ENCODE measurements at places on chromosomes 13 and 19.

GRCh38 chr13:32056316-32056715, 24.7 kb downstream of the FRY start:
- DNase-seq: peak; percentile 86

DNA sequence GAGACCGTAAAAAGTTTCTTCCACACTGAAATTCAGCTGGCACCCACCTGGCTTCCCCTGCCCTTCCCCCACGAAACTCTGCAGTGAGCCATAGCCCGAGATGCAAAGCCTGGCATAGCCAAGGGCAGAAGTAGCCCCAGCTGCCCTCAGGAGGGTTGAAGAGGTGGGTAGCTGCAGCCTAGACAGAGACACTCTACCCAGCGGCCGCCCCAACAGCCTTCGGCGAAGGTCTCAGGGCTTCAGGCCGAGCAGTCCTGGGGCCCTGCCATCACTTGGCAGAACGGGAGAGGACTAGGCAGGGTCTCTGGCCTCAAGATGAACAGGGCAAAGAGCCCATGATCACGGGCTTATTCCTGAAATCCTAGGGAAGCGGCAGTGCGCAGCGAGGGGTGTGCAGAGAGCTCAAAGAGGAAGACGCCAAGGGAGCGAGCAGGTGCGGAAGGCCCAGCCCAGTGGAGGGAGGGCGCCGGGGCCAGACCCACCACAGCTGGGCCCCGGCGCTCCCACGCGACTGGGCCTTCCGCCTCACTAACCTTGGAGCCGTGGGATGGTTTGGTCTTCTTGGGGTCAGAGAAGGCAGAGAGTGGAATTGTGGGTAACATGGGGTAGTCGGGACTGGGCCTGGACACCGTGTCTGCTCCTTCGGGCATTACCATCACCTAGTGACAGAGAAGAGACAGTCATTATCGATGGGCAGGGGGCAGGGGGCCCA, 53.2 kb downstream of the MLLT1 start:
- no peak for DNase-seq

DNA sequence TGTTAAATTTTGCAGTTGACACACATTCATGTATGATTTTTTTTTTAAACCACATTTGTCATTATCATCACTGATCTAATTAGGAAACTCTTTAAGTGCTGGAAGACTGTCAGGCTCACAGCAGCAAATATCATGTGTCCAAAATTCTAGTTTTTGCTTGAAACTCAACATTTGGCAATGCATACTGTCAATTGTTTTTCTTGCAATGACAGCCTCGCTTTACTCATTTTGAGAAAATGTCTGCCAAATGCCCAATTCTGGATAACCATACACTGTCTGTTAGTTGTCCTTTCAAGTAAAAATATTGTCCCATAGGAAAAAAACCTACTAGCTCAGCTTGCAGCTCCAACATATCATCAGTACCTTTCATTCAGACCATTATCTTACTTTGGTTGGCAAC, 523.9 kb upstream of the ARGLU1 start:
- DNase-seq: no peak

- DNase-seq: no peak
Observed at GRCh38 chr13:98129059-98129746, 13.7 kb upstream of the FARP1 start.

- DNase-seq: peak; percentile 29
Observed at GRCh38 chr19:50663482-50663790, 14.2 kb downstream of the C19orf81 start.

DNA sequence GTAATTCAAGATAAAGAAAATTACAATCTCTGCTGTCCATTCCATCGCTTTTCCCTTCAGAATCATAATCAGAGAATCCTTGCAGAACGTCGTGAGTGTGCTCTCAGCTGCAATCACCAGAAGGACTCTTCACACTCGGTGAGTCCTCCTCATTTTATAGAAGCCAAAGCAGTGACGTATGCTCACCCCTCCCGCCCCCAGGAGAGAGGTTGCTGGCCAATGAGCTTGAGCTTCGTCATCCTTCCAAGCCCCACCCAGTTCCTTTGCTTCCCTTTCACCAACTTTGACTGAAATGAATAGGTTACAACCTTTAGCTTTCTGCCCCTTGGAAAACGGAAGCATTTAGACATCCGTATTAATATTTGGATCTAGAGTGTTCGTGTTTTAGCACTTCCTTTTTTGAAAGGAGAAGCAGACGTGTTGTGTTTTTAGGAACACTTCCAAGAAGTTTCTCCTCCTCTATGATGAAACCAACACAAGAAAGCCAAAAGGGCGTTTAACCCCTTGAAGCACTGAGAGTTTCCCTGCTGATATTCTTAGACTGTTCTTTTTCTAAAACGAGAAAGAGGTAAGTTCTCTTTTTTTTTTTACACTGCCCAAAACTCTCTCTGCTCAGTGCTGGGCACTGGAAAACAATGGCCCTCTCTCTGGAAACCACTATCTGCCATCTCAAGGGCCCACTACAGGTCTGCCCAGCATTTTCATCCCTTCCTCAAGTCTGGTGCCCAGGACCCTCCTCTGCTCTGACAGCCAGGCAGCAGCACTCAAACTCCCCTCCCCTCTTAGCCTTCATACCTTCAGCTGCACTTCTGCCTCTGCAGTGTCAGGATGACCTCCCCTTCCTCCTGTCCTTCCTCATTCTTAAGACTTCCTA, 44.3 kb upstream of the CEACAM21 start:
- DNase-seq: peak; percentile 41

GRCh38 chr13:113041896-113042295, 63.7 kb upstream of the F7 start:
- DNase-seq: no peak

- no peak for DNase-seq
Observed at GRCh38 chr19:40827386-40828247, 22.6 kb downstream of the CYP2A6 start.

GRCh38 chr19:31597616-31598015, 248.4 kb upstream of the TSHZ3 start:
- DNase-seq: no peak

DNA sequence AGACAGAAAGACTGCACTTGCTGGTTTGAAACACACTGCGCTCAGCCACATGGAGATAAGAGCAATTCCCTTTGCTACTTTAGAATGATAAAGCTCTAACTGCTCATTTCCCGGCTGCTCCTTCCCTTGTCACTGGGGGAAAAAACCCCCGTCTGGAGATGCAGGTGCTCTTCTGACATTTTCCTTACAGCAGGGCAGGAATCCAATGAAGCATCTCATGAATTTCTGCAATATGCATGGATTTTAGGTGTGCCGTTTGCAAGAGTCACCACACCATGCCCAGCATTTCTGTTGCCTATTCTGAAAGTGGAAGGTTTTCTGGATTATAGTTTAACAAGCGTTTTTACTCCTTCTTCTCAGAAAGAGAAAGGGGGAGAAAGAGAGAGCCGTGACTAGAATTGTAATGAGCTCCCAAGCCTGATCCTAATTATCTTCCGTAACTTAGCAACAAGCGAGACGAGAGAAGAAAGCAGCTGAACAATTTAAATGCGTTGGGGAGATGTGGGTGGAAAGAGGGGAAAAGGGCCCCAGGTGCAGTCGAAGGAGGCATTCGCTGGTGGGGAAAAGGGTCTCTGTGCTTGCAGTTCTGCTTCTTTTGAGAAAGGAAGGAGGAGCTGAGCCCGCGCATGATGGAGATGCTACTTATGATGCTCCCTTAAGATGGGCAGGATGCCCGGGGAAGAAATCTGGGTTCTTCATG, 76.6 kb upstream of the SPATA13 start:
- no peak for DNase-seq

DNA sequence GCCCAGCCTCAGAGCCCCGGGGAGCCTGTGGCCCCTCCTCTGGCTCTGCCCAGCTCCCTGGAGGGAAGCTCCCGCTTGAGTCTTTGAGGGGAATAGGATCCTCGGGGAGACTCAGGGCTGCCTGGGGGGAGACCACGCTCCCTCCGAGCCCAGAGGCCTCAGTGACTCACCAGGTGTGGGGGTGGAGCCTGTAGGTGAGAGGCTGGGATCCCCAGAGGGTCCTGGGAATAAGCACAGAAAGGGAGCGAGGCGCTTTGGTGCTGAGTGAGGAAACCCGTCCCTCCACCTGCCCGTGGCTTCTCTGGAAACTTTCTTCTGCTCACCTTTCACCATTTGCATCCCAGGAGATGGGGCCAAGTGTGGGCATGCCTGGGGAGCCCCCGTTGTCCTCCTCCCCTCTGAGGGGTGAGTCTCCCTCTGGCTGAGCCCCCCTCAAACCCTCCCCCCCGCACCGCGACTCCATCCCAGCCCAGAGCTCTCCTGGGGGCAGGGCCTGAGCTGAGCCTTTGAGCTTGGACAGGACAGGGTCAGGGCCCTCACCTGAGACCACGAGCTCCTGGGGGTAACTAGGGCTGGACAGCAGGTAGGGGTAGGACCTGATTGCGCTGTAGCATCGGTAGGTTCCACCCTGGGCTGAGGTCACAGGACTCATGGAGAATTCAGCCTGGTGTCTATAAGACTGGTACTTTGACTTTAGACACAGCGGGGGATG, 2.7 kb downstream of the LILRB5 start:
- no peak for DNase-seq

- no peak for DNase-seq
Observed at GRCh38 chr13:74973935-74974879, 507.8 kb downstream of the TBC1D4 start.

DNA sequence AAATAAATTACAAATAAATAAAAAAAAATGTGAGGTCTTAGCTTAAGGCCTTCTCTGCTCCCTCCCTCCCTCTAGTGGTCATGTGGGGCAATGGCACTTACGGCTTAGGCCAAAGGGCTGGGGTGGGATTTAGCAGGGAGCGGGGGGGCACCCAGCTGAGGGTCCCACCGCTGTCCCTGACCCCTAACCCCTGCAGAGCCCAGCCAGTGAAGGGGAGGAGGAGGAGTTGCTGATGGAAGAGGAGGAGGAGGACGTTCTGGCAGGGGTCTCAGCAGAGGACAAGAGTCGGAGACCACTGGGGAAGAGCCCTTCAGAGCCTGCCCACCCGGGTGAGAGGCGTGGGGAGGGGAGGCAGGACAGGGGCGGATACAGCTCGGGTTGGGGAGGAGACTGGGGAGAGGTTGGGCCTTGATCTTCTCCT, 9.3 kb downstream of the MPND start:
- DNase-seq: no peak

GRCh38 chr13:44437356-44438233, 64.0 kb downstream of the SERP2 start:
- DNase-seq: peak; percentile 34

GRCh38 chr19:36128392-36128736, 11.5 kb upstream of the CAPNS1 start:
- DNase-seq: no peak

DNA sequence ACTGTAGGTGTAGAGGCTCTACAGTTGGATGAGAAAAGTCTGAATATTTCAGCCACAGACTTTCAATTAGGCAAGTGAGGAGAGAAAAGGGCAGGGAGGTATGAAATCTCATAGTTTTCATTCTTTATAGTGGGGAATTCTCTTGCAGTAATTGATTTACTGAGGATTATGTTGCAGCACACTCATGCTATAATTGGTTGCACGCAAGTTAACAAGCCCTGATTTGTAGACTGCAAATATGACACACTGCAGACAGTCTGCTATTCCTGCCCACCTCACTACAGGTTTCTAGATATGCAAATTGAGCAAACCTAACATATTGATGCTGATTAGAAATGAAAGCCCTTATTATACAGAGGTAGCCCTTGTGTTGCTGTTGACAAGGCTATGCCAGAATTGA, 139.4 kb downstream of the LHFPL6 start:
- DNase-seq: no peak

Measured in NCI-H1930 (cell line).